Caudate nucleus (tissue), 63 donors: ENCODE measurements at places on chromosomes 3 and 15.
A peak's percentile ranks its signal among the peaks of the same experiment; 100 is the strongest.

DNA sequence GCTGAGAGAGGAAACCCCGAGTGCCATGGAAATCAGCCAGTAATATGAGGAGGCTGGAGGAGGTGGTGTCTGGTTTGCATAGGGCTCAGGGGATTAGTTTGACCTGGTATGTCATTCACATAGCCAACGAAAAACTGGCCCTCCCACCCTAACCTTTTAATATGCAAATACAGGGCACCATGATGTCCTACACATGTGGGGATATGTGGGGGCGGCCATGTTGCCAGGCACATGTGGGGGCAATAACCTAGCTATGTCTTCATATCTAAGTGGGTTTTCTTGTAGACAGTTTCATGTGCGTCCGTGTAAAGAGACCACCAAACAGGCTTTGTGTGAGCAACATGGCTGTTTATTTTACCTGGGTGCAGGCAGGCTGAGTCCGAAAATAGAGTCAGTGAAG, 110.1 kb downstream of the MOBP start:
- DNase-seq, result no peak

DNA sequence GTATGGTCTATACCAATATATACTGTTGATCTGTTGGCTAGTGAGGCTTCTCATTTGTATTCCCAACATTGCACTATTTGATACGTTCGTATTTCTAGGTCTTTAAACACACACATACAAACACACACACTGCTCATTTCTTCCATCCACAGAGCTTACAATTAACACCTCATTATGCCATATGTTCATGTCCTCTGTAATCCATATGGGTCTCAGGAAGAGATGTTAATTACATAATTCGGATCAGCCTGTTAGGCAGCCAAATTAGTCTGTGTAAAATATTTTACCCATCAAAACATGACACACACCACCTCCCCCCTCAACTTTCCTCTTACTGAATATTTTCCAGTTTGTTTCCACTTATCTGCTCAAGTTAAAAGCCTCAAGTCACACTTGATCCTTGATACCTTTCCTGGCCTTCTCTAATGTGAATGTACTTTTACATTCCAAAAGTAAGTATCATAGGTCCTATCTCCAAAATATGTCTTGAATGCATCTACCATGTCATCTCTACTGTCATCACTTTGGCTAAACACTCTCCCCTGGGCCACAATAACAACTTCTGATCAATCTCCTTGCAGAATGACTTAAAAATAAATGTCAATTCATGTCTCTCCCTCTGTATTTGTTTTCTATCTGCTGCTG, 28.2 kb downstream of the EOGT start:
- no peak for DNase-seq

GRCh38 chr3:23591374-23591773, 214.4 kb upstream of the UBE2E1 start:
- DNase-seq, result no peak

GRCh38 chr3:174332391-174332790, 526.7 kb upstream of the NAALADL2 start:
- no peak for DNase-seq

- DNase-seq, result no peak
These were observed 92.2 kb upstream of the RAP2B start for GRCh38 chr3:153069598-153070510.

DNA sequence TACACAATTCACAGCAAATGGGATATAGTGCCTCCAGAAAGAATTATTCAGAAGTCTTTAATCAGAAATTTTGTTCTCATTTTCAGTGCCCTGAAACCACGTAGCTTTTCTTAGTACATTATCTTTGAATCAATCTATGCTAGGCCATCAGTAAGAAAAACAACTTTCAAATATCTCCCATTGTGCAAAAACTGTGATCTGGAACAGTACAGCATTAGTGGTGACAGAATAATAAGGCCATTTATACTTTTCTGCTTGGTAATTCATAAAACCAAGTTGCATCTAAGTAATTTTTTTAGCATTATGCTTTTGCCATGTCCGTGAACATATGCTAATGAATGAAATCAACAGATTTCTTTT, 35.4 kb upstream of the ZNF385D start:
- no peak for DNase-seq

GRCh38 chr15:39242345-39242744, 338.5 kb upstream of the THBS1 start:
- no peak for DNase-seq

DNA sequence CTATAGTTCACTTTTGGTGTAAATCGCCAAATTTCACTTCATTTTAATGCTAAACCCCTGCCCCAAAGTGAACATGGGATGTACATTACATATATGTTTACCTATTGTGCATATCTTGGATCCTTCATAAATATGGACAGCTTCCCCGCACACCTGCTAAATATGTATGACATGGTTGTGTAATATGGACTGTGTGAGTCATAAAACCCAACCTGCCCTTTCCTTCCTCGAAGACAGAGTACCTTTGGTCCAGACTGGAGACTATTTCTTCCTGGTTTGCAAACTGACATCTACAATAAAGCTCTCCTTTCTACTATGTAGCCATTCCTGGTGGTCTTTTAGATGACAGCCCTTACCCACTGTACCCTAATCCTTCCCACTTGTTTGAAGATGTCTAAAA, 12.4 kb downstream of the ACTC1 start:
- DNase-seq, result no peak

DNA sequence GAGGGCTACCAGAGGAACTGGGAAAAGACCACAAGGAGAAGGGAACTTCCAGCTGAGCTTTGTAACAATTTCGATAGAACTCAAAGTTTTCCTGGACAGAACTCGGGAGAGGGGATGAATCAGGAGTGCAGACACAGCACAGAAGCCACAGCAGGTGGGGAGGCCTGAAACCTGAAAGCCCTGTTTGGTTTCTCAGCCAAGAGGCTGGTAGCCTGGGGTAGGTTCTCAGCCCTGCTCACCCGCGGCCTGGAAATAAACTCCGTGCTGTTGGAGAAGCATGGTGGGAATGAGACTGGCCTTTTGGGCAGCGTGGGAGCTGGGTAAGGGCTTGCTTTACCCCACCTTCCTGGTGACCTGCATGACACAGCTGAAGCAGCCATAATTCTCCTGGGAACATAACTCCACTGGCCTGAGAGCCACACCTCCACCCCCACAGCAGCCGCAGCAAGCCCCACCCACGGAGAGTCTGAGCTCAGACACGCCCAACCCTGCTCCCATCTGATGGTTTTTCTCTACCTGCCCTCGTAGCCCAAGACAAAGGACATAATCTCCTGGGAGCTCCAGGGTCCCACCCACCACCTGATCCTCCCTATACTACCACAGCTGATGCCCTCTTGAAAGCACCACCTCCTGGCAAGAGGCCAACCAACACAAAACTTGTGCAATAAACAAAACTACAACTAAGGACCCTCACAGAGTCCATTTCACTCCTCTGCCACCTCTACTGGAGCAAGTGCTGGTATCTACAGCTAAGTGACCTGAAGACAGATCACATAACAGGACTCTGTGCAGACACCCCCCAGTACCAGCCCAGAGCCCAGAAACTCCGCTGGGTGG, 52.5 kb upstream of the CHRM5 start:
- no peak for DNase-seq

DNA sequence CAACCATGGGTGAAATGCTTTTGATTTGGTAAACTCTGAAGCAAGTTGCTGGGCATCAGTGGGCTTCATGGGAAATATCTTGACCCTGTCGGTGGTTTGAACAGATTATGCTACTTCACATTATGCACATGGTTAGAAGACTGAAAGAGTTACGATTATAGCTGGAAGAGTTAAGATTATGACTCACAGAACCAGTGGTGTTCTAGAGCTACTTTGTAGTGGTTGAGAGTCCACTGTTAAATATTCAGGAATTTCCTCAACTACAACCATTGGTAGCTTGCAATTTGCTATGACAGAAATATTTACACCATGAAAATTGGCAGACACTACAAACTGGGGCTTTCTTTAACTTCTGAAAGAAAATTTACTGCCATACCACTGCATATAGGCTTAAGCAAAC, 99.3 kb downstream of the GADL1 start:
- no peak for DNase-seq

DNA sequence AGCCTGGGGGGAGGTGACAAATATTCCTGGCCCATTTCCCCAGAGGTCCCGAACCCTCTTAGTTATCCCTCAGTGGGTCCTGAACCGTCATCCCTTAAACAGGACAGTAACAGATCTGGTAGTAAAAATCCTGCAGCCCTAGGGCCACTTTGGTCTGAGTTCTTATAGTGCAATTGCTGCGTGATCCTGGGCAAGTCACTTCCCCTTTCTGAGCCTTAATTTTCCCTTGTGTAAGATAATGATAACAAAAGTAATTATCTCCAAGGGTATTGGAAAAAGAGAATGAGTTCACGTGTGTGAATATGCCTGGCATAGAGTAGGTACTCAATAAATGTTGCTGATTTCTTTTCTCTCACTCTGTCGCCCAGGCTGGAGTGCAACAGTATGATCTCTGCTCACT, 2.9 kb upstream of the JAGN1 start:
- no peak for DNase-seq

DNA sequence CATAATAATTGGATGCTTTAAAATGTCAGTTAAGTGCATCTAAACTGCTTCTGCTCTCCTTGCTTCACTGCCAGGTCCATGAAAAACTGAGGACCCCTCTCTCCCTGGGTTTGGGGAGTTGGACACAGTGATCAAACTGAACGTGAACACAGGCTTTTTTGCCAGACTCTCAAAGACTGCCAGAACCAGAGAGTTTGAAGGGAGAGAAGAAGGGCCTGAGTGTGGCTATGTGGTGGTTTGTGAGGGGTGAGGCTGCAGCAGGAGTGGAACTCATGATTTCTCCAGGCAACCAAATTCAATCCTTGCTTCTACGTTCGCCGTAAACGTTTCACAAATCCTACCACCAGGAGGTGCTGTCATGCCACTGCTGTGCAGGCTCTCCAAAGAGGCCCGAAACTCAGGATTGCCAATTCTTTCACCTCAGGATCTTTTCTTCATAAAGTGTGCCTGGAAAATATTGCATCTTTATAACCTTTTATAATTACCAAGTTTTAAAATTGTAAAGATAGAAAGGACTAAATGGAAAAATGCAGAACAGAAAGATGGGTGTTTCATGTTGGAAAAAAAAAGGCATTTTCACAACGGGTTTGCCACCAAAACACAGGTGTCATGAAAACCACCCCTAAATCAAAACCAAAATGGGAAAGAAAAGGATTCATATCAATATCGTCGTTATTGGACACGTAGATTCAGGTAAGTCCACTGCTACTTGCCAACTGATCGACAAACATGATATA, 19.7 kb downstream of the TM4SF4 start:
- DNase-seq, result peak; percentile 4

- no peak for DNase-seq
These were observed 188.3 kb downstream of the RSL24D1 start for GRCh38 chr15:55008421-55008820.

GRCh38 chr3:41705893-41706292, 256.0 kb downstream of the ULK4 start:
- DNase-seq, result no peak

DNA sequence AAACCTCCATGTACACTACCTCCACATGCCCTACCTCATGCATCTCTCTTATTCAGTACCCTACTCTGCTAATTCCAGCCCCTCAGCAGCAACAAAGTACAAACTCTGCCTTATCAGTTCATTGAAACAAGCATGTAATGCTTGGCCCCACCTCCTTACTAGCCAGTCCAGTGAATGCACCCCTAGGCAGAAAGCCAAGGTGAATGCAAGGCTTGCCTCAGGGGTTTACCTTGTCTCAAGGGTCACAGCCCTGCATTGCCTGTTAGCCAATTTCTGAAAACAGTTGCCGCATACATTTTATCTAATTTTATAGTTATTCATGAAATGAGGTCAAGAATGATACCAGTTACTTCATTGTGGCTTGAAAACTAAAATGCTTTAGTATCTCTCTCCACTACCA, 576.4 kb downstream of the FHIT start:
- DNase-seq, result no peak

- no peak for DNase-seq
These were observed 33.4 kb downstream of the EIF3J start for GRCh38 chr15:44570361-44570760.

DNA sequence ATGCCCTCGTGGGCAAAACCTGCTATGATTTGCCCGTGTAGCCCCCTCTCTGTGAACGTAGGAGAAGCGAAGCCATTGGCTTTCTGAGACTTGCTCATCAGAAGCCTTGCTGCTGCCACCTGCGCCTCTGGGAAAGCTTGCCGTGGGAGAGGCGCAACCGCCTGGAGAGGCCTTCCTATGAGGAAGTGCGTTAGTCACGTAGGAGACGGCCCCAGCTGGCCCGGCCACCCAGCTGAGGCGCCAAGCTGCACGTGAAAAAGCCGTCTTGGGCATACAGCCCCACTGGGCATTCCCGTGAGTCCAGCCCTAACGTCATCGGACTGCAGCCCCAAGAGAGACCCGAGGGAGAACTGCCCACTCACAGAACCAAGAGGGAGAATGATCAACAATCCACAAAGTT, 49.1 kb upstream of the TJP1 start:
- DNase-seq, result peak; percentile 47

- DNase-seq, result no peak
These were observed 22.3 kb upstream of the ISLR2 start for GRCh38 chr15:74108111-74108510.

GRCh38 chr15:66997212-66997611, 68.2 kb upstream of the SMAD3 start:
- DNase-seq, result no peak

- no peak for DNase-seq
These were observed 1.4 kb downstream of the AHSG start for GRCh38 chr3:186614266-186614596.

GRCh38 chr3:107407355-107407754, 30.1 kb downstream of the CCDC54 start:
- no peak for DNase-seq

DNA sequence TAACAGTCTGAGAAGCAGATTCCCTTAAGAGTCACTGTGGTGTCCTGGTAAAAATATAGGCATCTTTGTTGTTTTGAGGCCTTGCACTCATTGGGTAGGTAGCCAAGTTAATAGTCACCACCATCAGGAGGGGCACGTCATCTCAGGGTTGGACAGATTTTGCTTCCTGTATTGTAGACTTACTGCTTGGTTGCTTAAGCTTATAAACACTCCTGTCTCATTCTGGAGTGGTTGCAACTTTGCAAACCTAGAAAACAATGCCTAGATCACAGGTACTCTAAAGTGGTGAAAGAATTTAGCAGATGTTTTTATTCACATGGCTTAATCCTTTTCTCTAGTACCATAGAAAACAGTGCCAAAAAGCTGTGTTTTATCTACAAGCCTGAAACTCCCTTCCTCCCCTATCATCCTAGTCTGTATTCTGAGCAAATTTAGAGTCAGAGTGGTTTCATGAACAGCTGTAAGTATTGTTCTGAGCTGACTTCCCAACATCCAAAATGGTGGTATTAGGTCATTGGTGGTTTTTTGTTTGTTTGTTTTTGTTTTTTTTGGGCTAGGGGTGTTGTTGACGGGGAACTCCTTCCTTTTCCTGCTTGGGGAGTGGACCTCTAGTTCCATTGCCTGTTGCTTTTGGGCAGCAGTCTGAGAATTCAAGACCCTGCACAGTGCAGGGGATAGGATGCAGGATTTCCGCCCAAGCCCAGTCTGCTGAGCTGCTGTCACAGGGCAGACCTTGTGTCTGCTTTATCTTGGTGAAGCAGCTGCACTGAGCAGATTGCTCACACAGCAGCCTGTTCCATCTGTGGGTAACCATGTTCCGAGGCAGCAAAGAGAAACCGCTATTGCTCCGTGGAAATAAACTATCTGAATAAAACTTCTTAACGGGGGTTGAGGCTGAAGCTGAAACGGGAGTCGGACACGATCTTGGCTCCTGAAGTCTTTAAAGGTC, 202.0 kb downstream of the AKAP13 start:
- no peak for DNase-seq
